Foreskin fibroblast (primary cell): ENCODE measurements at places on chromosomes 11 and 22.

- no peak for DNase-seq
Observed at GRCh38 chr11:103872748-103873147, 163.7 kb upstream of the DDI1 start.

DNA sequence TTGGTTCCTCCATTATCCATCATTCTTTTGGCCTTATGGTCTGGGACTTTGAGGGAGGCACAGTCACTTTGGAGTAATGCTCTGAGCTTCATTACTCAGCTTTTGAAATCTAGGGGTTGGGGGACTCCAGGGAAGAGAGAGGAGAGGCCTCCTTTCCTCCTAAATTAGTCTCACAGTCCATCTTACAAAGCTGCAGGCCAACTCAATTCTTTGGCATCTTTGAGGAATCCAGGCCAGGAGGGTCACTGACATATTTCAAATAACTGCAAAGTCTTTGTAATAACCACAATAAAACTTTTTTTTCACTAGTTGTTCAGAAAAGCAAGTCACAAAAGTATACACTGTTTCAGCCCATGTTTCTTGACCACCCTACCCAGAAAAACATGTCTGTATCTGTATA, 73.3 kb upstream of the FAR1 start:
- peak; percentile 21 for DNase-seq

DNA sequence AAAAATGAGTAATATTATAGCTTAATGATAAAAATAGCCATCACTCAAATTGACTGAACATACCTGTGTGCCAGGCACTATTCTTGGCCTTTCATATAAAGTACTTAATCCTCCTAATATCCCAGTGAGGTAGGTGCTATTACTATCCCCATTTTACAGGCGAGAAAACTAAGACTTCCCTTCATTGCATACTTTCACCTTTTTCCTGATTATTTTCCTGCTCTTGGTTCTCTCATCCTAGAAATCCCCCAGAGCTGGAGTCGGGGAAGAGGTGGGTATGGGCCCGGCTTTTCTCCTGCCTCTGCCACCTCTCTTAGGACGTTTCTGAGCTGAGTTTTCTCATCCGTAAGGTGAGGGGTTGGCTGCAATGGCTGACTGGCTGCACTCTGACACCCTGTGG, 2.2 kb downstream of the NPTXR start:
- no peak for DNase-seq

GRCh38 chr11:45843158-45843924, 3.9 kb upstream of the CRY2 start:
- DNase-seq, result peak; percentile 72
